Liver (tissue), 10 donors: ENCODE measurements at places on chromosomes 11 and 22. TPM values are rescaled to one million over a fixed set of nuclear protein-coding genes. Genes with fewer than 3 reads are reported as not detected.
A peak's percentile ranks its signal among the peaks of the same experiment; 100 is the strongest.

DNA sequence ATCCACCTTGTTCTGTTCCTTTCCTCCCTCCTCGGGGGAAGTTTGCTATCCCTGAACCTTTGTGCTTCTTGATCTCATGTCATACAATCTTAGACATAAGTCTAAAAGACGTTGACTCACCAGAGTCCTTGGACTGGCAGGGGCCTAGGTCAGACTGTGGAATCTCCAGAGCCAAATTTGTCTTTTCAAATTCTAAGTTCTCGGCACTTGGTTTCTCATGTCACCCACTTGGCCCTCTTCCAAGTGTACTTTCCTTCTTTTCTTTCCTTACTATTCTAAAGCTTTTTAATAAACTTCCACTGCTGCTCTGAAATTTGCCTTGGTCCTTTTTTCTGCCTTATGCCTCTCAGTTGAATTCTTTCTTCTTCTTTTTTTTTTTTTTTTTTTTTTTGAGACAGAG, 30.1 kb upstream of the SMPD1 start:
- no peak overlapping the region for H3K27ac ChIP-seq
- peaks cover 10% of the 10 kb centered on the region for H3K4me1 ChIP-seq

The MUC5AC gene
- not detected for polyA plus RNA-seq

DNA sequence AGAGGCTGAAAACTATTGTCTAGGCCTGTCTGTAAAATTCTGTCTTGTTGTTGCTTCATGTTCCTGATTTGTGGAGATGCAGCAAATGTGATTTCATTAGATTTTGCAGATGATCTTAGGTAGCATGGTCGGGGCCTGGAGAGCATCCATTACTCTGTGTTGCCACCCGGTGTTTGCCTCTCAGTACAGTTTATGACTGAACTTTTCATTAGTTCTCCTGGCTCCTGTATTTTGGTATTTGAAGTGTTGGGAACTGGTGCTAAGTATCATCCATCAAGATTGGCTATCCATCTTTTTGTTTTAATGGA, 7.7 kb downstream of the YWHAH start:
- no peak for DNase-seq
- no peak overlapping the region for H3K27ac ChIP-seq
- H3K27me3 ChIP-seq = no peaks in the 10 kb centered on the region
- H3K36me3 ChIP-seq = peaks cover 3% of the 10 kb centered on the region
- H3K4me1 ChIP-seq = peaks cover 7% of the 10 kb centered on the region
- no peak overlapping the region for H3K4me3 ChIP-seq

The SMC1B gene
- not detected for polyA plus RNA-seq

The TMEM45B gene
- 23.7 TPM for polyA plus RNA-seq

DNA sequence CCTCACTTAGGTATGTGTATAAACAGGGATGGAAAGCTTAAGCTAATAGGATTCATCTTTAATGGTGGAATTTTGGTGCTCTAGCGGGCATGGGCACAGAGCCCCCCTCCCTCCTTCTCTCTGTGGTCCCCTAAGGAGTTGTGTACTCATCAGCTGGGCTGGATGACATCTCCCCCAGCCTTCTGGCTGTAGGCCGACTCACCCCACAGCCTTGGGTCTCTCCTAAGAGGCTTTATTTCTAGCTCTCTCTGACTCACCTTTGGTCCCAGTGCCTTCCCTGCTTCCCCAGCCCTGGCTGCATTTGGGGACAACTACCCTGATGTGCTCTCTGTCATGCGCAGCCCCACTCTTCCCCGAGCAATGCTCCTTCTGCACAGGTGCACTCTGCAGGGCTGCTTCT, 26.9 kb downstream of the SLC6A5 start:
- H3K27me3 ChIP-seq = no peaks in the 10 kb centered on the region
- H3K4me1 ChIP-seq = no peaks in the 10 kb centered on the region
- no peaks in the 10 kb centered on the region for H3K36me3 ChIP-seq
- no peak overlapping the region for H3K4me3 ChIP-seq
- DNase-seq = no peak

The CDC42EP1 gene
- 66.6 TPM for polyA plus RNA-seq

DNA sequence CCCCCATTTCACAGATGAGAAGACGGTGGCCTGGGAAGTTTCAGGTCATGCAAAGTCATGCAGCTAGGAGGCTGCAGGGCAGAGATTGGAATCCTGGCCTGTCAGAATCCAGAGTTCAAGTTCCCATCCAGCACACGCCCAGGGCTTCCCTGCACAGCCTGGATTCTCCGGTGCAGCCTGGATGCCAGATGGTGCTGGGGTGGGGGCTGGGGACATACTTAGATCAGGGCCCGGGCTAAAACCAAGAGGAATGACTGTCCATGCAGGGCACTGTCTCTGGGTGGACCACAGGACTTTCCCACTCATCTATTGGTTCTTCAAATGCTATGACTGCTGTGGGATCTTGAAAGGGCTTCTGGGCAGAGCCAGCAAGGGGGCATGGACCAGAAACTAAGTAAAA, 24.6 kb downstream of the LMO1 start:
- no peak overlapping the region for H3K27ac ChIP-seq
- no peaks in the 10 kb centered on the region for H3K36me3 ChIP-seq
- no peaks in the 10 kb centered on the region for H3K4me1 ChIP-seq
- no peaks in the 10 kb centered on the region for H3K27me3 ChIP-seq
- H3K4me3 ChIP-seq = no peak overlapping the region

The MS4A3 gene
- polyA plus RNA-seq = 0.22 TPM

DNA sequence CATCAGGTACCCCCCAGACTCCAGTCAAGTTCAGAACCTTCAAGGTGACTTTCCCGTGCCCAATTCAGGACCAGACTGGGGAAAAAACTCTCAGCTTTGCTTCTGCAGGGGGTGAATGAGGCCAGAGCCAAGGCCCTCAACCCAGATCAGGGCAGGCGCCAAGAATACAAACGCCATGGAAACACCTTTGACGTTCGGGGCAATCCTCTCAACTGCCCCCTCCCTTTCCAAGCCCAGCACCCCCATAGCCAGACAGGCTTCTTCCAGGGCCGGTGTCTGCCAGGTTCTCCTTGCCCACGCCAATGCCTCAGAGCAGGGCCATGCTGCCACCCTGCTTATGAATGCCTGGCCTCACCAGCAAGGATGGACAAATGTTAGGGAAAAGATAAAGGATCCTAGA, 5.8 kb downstream of the ARHGAP1 start:
- peaks cover 37% of the 10 kb centered on the region for H3K4me1 ChIP-seq
- no peak overlapping the region for H3K27ac ChIP-seq
- peaks cover 47% of the 10 kb centered on the region for H3K36me3 ChIP-seq

DNA sequence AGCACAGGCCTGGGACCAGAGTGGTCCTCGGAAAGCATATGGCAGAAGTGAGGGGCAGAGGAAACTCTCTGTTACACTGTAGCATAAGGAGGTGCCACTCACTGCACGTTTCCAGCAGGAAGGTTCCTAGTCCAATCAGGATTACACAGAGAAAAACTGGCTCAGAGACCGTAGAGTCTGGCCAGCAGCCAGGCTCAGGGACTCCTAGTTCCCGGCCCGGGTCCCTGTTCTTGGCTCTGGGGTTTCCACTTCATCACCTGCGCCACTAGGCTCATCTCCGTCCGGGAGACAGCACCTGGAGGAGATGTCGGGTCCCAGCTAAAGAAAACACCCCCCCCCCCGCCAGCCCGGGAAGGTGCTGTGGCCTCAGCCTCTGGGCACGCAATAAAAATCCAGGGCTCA, 1.1 kb downstream of the TTLL12 start:
- peaks cover 5% of the 10 kb centered on the region for H3K4me1 ChIP-seq
- H3K36me3 ChIP-seq = no peaks in the 10 kb centered on the region
- peak overlapping the region; percentile 85 for H3K4me3 ChIP-seq
- H3K27ac ChIP-seq = no peak overlapping the region
- no peak for DNase-seq

DNA sequence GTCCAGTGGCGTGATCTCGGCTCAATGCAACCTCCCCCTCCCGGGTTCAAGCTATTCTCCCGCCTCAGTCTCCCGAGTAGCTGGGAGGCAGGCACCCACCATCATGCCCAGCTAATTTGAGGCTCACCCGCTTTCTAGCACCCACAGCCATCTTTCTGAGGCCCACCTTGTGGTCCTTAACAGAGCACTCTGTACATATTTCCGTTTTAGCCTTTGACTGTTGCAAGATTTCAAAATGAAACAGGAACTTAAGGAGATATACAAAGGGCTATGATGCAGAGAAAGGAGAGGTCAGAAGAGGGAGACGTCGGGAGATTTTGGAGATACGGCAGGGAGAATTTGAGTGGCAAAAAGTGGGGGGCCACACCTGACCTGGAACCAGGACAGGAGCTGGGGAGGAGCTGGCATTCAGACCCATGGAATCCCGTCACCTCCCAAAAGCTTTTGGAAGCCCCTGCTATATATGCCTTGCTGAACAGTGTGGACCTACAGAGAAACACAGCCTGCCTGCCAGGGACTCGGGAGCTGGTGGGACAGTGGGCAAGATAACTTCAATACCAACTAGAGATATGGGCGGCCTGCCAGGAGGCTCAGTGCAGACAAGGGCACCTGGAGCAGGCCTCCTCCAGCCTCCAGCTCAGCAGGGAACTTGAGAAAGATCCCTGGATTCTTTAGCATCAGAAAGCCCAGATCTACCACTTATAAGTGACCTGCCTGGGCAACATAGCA, 8.0 kb upstream of the CLCF1 start:
- H3K36me3 ChIP-seq = no peaks in the 10 kb centered on the region
- H3K27ac ChIP-seq = no peak overlapping the region
- H3K27me3 ChIP-seq = no peaks in the 10 kb centered on the region
- no peak for DNase-seq

The SCGB1D2 gene
- not detected for polyA plus RNA-seq

DNA sequence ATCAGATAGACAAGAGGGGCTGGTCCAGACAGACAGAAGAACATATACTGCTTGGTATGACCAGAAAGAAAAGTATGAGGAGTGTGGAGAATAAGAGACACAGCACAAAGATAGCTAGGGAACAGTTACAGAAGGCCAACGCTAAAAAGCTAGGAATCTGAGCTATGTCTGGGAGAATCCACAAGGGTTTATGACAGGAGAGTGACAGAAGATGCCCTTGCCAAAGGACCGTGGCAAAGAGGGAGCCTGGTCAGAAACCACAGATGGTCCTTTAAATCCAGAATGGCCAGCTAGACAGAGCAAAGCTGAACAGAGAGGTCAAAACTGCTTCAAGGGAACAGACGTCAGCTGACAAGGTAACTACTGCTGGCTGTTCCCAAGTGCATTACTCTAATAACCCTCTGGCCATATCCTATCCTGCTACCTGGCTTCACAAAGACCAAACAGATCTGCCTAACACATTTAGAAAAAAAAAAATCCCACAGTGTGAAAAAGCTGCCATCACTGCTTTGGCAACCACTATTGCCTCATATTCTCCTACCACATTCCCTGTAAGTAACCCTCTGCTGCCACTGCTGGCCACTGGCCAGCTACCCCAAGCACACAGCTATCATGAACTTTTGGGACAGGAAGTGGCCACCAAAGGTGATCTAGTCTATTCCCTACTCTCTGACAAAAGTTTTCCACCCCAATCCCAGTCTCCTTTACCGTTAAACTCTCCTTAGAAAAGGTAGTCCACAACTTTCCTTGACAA, 7.3 kb downstream of the SERGEF start:
- H3K4me3 ChIP-seq = no peak overlapping the region
- H3K4me1 ChIP-seq = peaks cover 6% of the 10 kb centered on the region
- no peaks in the 10 kb centered on the region for H3K27me3 ChIP-seq
- no peak overlapping the region for H3K27ac ChIP-seq

DNA sequence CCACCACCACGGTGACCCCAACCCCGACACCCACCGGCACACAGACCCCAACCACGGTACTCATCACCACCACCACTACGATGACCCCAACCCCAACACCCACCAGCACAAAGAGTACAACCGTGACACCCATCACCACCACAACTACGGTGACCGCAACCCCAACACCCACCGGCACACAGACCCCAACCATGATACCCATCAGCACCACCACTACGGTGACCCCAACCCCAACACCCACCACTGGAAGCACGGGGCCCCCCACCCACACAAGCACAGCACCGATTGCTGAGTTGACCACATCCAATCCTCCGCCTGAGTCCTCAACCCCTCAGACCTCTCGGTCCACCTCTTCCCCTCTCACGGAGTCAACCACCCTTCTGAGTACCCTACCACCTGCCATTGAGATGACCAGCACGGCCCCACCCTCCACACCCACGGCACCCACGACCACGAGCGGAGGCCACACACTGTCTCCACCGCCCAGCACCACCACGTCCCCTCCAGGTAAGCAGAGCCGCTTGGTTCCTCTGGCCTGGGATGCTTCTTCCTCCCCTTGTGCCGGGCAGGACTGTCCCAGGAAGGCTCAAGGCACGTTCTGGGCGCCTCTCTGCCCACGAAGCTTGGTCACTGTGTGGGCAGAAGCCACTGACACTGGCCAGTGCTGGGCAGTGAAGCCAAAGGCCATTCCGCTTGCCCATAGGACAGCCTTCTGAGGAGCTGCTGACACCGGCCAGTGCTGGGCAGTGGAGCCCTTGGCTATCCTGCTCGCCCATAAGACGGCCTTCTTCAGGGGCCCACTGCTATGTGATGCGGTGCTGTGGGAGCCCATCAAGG, 25.1 kb downstream of the MUC2 start:
- no peaks in the 10 kb centered on the region for H3K4me1 ChIP-seq
- H3K27ac ChIP-seq = no peak overlapping the region
- DNase-seq = no peak
- H3K4me3 ChIP-seq = no peak overlapping the region

DNA sequence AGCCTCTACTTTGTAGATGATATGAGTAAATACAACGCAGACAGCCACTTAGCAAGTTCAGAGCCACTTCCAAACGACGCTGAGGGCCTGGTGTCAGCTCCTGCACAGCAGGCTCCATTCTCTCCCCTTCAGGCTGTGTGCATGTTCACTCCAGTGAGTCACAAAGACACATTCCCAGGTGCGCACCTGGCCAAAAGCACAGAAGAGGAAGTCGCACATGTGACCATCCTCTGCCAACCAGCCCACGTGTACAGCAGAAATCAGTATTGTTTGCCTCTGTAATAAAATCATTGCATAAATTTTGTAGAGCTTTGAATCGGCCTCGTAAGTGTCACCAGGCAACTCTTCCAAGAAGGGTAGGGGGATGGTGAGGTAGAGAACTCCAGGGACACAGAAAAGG, 19.5 kb upstream of the TPH1 start:
- H3K27me3 ChIP-seq = no peaks in the 10 kb centered on the region
- DNase-seq = no peak
- H3K36me3 ChIP-seq = no peaks in the 10 kb centered on the region
- H3K27ac ChIP-seq = no peak overlapping the region
- H3K4me1 ChIP-seq = peaks cover 6% of the 10 kb centered on the region

- H3K4me3 ChIP-seq = no peak overlapping the region
- no peaks in the 10 kb centered on the region for H3K27me3 ChIP-seq
- no peak overlapping the region for H3K27ac ChIP-seq
- H3K4me1 ChIP-seq = no peaks in the 10 kb centered on the region
- no peaks in the 10 kb centered on the region for H3K36me3 ChIP-seq
Observed at GRCh38 chr22:27581688-27582087, 219.9 kb downstream of the MN1 start.

GRCh38 chr22:50267591-50268390, 2.4 kb downstream of the MAPK11 start:
- H3K4me3 ChIP-seq = no peak overlapping the region
- H3K27ac ChIP-seq = no peak overlapping the region
- H3K4me1 ChIP-seq = peaks cover 30% of the 10 kb centered on the region
- peak; percentile 53 for DNase-seq
